ENCODE measurements at places on chromosomes 11 and 22.

- DNase-seq, result no peak
These were observed 2.2 kb downstream of the NRXN2 start for GRCh38 chr11:64720640-64721358.

DNA sequence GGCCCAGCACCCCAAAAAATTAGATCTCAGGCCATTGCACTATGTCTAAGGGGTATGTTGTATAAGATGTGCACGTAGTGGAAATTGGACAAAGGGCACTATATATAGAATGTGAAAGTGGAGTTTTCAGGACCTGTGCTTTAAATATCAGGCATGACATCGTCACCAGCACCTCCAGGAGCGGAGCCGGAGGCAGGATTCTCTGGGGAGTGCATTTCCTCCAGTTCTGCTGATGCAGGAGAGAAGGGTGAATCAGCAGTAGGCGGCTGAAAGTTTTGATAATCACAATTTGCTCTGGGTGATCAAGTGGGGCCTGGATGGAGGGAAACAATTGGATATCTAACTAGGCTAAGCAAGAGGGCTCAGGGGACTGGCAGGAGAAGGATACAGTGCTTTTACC is 69.1 kb upstream of the NTM start:
- no peak for DNase-seq

DNA sequence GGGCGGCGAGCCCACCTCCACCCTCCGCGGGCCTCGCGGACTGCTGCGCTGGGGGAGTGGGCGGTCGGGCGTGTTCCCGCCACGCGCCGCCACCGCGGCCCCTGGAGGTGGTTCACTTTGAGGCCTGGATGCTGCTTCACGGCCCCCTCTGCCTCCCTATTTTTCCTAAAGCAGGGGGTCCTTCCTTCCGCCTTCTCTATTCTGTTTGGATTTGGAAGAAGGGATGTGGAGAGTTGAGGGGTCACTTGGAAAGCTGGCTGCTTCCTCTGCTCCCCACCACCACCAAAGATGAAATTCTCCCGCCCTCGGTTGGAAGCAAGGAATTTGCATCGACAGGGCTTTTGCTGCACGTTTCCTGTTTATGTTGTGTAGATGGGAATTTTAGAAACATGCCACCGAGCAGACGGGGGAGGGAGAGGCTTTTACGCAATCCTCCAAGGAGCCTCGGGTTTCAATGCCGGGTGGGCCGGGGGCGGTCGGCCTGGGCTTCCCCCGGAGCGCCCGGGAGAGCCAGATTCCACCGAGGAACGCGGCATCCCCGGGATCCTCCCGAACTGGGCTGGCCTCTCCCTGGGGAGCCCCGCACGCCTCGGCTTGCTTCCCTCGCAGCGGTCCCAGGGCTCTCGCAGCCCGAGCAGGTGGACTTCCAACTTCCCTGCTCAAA is 403 bp upstream of the SBF2 start:
- DNase-seq, result no peak

DNA sequence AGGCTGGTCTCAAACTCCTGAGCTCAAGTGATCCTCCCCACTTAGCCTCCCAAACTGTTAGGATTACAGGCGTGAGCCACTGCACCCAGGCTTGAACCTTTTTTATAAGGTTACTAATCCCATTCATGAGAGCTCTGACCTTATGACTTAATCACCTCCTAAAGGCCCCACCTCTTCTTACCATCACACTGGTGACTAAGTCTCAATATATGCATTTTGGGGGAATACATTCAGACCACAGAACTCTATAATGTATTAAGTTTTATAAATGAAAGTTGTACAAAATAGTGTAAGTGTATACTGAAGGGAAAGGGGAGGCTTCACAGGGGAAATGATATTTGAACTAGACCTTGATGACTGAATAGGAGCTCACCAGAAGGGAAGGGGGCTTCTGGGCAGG is 28.4 kb upstream of the RBFOX2 start:
- no peak for DNase-seq

GRCh38 chr22:19815823-19816290 is 38.8 kb downstream of the GNB1L start:
- no peak for DNase-seq

DNA sequence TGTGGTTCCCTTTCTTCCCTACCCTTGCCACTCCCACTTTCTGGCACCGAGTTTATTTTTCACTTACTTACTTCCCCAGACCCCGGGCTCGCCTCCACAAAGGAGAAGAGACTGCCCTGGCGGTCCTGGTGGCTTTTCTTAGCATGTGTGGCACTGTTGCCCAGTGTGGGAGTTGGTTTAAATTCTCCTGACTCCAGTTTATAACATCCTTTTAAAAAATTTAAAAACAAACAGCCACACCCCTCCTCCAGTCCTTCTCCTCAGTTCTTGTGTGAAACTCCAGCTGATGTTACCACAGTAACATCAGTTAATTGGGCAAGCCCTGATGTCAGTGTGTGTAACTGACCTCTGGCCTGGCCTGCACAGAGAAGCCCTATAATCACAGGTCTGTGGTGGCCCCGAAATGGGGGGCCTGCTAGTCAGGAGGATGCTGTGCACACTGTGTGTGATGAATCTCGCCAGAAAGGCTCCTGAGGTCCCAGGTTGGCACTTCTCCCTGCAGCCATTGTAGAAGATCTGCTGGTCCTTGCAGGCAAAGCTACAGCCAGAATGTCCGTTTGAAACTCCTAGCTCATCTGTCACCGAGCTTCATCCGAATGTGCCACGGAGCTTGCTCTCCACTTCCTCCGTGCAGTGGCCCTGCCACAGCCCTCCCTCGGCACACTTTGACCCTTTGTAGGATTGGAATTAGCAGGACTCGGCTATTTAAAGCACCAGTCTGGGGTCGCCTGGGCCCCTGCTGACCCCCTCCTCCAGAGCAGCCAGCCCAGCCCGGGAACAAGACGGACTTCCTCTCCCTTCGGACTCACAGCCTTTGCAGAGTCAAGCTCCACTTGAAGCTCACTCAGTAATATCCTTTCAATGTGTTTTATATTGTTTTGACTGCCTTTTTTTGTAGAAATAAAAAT is 7.6 kb downstream of the YDJC start:
- no peak for DNase-seq

- no peak for DNase-seq
These were observed 725.3 kb downstream of the BRD1 start for GRCh38 chr22:49102367-49102766.

- no peak for DNase-seq
These were observed 60.1 kb downstream of the ARFGAP3 start for GRCh38 chr22:42797011-42797410.

DNA sequence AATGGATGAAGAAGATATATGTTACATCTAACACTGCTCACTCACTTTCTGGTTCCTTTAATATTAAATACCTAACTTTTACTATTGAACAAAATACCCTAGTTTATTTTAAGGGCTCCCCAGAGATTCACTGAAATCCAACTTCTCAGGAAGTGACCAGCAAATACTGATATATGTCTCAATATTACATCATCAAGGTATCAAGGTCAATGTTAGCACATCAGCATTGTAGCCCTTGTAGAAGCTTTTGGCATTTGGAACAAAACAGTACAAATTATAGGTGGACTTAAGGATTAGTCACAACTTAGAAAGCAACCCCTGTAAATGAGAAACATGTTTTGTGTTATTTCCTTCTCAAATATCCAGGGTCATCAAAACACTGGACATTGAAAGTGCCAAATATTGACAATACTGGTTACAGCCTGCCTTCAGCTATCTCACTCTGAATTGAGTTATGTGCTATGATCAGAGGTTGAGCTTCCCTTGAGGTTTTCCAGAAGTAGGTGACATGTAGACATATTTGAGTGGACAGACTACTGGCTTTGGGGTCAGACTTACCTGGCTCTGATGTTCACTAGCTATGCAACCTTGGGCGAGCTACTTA is 1.9 kb upstream of the ATL3 start:
- no peak for DNase-seq

DNA sequence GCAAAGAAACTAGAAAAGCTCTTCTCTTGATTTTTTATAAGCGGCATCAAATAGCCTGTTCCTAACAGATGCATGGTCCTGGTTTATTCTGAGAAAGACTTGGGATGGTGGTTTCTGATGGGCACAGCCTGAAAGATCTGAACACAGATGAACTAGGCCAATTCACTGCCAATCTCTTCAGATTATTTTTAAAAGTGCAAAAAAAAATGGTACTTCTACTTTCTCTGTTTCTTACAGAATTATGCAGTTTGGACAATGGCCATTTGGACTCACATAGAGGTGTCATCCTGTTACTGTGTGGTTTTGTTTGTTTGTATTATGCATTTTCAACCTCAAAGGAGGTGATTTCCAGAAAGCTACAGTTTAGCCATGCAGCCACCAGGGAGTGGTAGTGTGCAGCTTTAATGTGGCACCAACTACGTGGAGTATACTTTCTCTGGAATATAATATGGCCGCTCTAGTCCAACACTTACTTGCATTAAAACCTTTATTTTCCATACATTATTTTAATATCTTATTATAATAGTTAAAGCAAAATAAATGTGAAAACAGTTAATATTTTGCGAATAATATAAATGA is 469.8 kb upstream of the KIRREL3 start:
- no peak for DNase-seq

GRCh38 chr11:31763296-31763695 is 47.8 kb downstream of the PAX6 start:
- no peak for DNase-seq

GRCh38 chr11:355581-356458 is 13.5 kb upstream of the B4GALNT4 start:
- DNase-seq, result peak; percentile 96

DNA sequence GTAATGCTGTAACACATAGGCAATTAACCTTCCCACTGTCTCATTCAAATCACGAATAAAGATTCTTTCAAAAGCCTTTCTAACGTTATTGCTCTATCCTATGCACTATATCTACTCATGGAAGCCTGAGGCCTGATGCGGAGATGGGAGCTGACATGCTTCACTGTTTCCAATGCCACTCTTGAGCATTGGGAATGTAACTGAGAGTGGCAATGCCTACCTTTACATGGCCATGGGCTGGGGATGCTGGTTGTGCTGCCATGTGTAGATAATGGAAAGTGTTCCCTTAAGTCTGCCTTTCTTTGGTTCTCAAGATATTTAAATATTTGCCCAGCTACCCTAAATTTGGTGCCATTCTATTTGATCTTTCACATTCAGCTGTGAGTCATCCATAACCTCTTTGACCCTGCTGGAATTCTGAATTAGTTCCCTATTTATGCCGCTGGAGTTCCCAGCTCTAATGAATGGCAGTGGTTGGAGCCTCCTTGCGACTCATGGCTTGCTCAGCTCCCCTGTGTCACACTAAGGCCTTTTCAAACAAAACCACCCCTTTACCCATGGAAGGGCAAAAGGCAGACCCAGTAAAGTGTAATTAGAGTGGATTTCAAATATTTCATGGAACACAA is 21.4 kb upstream of the DKK3 start:
- DNase-seq, result no peak

DNA sequence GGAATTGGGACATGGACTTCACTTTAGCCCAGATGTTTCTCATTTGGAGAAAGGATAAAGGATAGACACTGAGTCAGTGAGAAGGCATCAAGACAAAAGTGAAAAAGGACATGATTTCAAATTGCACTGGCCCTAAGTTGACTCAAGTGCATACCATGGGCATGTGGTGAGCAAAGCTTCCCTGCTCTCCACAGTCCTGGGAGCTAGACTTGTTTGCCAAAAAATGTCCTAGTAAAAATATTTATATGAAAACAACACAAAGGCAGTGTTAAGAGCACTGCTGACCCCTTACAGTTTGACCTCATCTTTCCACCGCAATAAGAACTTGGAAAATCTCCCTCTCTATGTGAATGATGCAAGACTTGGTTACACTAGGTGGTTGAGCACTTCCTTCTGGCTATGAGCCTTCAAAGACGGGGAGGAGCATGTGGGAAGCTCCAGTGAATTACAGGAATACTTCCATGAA is 46.5 kb upstream of the FIBIN start:
- DNase-seq, result no peak

DNA sequence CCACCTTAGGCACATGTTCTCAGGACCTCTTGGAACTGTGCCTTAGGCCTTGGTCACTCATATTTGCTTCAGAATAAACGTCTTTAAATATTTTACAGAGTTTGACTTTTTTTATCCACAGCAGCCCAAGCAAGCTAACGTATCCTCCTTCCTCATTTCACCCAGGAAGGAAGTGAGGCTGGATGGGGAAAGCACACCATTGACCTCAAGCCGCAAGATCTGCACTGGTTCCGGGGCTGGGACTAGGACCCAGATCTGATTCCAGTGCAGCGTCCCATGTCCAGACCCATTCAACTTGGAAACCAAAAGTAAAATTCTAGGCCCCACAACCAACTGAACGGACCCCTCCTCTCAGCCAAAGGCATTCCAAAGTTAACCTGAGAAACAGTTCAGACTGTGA is 2.4 kb upstream of the LGALS12 start:
- DNase-seq, result no peak

- no peak for DNase-seq
These were observed 93.9 kb downstream of the INSC start for GRCh38 chr11:15208378-15209222.

GRCh38 chr11:67016550-67016949 is 6.4 kb upstream of the SYT12 start:
- DNase-seq, result no peak

- DNase-seq, result no peak
These were observed 20.5 kb downstream of the CD5 start for GRCh38 chr11:61122761-61123160.

GRCh38 chr22:38737302-38738060 is 18.3 kb downstream of the SUN2 start:
- no peak for DNase-seq

GRCh38 chr11:66782726-66783125 is 53.7 kb upstream of the SPTBN2 start:
- DNase-seq, result no peak

DNA sequence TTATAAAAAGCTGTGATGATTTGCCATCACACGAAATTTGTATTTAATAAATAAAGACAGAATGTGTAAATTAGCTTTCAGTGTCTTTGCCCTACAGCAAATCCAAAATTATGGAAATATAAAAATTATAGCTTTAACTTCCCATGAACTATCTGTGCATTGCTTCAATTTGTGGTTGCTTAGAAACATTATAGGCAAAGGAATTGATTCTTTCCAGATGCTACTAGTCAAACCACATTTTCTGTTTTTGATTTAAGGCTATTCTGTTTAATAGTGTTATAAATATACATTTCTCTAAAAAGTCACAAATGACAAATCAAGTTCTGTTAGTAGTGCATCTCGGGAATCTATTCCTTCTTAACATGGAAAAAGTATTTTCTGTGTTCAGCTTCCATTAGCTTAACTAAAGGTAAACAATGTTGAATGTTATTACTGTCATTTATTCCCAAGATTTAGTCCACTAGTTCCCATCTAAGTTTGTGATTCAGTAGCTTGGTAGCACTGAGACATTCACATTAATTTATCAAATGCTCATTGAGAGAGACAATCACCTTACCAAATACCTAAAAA is 1086.3 kb upstream of the CCDC90B start:
- no peak for DNase-seq

- DNase-seq, result peak; percentile 30
These were observed 63.8 kb upstream of the THY1 start for GRCh38 chr11:119486691-119487259.

DNA sequence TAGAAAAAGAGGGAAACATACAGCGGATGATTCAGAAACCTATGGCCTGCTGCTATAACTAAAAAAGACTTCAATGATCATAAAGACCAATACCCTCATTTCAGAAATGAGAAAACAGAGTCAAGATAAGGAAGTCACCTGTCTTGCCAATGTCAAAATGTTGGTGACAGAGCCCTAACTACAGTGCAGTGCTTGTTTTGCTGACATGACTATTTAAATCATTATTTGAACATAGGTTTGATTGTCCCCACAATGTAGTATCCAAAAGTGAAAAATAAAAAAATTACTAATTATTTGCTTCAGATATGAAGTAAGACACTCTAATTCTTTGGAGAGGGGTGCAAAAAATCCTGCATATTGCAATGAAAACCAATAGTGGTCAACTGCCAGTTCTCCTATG is 115.7 kb downstream of the SOX6 start:
- DNase-seq, result no peak

GRCh38 chr11:65404638-65405339 is 17.8 kb upstream of the NEAT1 start:
- no peak for DNase-seq
